ENCODE measurements at places on chromosomes 3 and 15.

DNA sequence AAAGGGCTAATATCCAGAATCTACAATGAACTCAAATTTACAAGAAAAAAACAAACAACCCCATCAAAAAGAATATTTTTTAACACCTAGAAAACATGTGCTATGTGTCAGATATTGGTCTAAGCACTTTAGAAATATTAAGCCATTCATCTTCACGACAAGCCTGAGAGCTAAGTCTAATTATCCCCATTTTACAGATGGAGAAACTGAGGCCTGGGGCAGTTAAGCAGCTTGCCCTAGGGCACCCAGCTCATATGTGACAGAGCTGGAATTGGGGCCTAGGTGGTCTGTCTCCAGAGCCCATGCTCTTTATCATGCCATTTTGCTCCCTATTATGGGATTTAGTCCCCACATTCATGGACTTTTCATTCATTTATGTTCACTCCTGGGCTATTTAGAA, 92.8 kb downstream of the CYP19A1 start:
- DNase-seq, result no peak

- DNase-seq, result no peak
Measured at GRCh38 chr3:129441782-129442181, 1.8 kb downstream of the IFT122 start.

GRCh38 chr15:64895285-64896065, 16.2 kb upstream of the ANKDD1A start:
- DNase-seq, result no peak

DNA sequence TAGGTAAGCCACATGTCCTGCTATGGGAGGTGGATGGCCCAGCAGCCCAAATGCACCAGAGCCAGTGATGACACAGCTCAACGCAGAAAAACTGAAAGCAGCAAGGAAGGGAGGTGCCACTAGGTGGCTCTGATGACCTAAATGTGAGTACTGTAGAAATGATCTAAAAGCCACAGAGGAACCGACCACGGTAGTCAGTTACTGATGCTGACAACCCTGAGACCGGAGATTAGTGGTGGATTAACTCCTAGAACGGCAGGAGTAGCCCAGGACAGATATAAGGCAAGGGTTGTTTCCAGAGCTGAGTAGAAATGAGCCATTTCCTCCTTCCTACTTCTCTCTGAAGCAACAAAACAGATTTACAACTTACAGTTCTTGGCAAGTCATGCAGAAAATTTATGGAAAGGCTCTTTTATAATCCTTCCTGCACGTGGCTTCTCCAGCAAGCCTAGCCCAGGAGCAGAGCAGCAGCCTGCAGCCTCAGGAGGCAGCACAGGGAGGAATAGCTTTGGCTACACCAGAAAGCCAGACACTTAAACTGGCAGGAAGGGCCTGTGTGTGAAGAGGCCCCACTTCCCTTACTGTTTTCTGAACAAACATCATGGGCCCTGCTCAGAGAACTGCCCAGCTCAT, 13.1 kb downstream of the FBXL22 start:
- DNase-seq, result peak; percentile 33

DNA sequence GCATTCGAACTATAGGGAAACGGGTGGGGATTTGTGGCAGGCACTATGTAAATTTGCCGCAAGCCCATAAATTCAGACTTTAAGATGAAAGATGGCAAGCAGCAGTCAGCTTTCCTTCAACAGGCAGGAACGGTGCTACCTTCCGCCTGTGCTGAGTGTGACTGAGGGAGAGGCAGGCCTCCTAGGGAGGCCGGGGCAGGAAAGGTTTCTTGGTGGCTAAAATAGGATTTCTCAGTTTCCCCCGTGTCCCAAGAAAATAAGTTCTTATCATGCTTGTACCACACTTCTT, 12.5 kb downstream of the FLNB start:
- no peak for DNase-seq

- DNase-seq, result no peak
Measured at GRCh38 chr3:58023531-58023930, 15.3 kb downstream of the FLNB start.
